ENCODE measurements at places on chromosomes 2 and 18. TPM values are rescaled to one million over a fixed set of nuclear protein-coding genes. Genes with fewer than 3 reads are reported as not detected.

The LAMA1 gene
- 10.7 TPM for polyA plus RNA-seq

The MBP gene
- 15.1 TPM for polyA plus RNA-seq

The QPCT gene
- polyA plus RNA-seq = 10.4 TPM

The CNDP1 gene
- polyA plus RNA-seq = 2.9 TPM

The NDC80 gene
- polyA plus RNA-seq = 0.99 TPM

The CYTIP gene
- 3.5 TPM for polyA plus RNA-seq

The FBXO48 gene
- polyA plus RNA-seq = 0.86 TPM

Data from kidney (tissue), 22 donors.